ENCODE measurements at places on chromosomes 12 and 14.

DNA sequence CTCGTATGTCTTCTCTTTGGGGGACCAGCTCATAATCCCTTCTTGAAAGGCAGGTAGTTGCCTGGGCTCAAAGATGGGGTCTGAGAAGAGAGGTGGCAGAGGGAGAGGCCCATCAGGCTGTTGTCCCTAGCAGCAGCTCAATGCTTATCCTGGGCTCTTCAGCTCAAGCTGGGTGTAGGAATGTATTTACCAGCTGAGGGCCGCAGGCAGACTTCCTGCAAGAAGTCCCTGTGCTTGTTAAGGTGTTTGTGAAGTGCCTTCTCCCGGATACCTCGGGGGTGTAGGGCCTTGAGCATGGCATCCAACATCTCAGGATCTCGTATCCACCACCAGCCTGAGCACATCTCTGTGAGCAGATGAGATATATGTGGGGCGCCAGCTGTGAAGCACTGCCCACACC, 29.4 kb downstream of the BAZ2A start:
- no peak for DNase-seq

DNA sequence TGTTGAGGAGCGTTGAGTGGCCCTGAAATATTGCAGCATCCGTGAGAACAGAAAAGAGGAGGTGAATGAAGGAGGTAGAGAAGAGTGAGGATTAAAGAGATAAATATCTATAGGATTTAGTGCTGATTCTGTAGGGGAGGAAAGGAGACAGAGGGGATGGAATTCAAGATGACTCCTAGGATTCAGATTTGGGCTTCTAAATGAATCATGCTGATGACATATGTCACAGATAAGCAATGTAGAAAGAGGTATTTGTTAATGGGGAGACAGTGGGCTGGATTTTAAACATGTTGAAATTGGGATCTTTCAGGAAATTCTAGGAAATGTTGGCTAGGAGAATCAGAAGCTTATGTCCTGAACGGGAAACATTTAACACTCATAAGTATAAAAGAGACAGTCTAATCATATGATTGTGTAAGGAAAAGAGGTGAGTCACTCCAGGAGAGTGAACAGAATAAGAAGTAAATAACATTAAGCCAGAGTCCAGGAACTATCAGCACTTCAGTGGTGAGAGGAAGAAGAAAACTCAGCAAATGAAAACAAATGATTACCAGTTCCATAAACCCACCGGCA, 58.1 kb upstream of the DIO2 start:
- DNase-seq, result no peak

DNA sequence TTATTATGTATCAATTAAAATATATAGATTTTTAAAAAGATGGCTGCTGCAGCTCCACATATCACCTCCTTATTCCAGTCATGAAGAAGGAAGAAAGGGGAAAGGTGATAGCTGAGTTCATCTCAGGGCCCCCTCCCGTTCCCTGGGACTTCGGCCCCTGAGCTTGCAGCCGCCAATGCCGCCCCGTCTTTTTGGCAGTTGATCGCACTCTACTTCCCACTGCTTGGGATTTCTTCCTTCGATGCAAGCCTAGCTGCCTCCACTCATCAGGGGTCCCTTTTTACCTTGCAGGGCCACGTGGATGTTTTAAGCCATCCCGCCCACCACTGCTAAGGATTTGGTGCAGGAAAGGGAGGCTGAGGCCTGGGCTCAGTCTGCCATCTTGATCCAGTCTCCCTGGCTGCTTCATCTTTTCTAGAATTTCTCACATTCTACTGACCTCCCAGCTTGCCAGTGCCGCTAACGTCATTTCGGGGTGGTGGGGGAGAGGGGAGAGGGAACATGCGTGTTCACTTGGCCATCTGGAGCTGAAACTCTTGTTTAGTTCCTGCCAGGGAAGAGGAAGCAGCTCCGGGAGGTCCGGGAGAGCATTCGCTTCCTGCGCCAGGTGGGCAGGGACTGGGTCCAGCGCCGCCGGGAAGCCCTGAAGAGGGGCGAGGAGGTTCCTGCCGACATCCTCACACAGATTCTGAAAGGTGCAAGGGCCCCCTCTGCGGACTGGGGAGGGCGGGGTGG, 31.3 kb downstream of the CYP46A1 start:
- DNase-seq, result peak; percentile 39

DNA sequence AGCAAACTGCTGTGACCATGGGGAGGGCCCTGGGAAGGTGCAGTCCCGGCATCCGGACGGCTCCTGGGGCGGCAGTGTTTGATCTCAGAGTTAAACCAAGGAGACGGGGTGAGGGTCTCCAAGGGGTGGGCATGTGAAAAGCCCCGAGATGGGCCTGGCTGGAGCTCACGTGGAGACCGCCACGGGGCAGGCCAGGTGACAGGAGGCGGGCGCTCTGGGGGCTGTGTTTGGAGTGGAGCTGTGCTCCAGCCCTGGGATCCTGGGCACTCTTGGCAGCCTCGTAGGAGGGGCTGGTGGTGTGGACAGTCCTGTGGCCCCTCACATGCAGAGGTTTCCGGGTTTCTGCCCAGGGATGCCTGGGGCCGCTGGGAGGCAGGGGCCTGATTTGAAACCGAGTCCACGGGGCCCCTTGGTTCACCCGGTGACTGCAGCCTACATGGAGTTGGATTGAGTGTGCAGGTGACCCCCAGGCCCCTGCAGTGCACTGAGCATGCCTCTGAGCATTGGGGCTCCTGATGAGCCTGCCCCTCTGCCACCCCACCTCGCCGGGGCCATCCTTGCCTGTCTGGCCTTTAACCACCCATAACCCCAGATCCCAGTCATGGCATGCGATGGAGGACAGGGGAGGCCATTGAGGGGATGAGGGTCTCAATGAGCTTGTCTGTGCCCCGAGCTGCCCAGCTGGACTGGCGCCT, 8.4 kb downstream of the KIF26A start:
- DNase-seq, result peak; percentile 55

GRCh38 chr12:89756194-89756584, 47.6 kb upstream of the ATP2B1 start:
- no peak for DNase-seq

DNA sequence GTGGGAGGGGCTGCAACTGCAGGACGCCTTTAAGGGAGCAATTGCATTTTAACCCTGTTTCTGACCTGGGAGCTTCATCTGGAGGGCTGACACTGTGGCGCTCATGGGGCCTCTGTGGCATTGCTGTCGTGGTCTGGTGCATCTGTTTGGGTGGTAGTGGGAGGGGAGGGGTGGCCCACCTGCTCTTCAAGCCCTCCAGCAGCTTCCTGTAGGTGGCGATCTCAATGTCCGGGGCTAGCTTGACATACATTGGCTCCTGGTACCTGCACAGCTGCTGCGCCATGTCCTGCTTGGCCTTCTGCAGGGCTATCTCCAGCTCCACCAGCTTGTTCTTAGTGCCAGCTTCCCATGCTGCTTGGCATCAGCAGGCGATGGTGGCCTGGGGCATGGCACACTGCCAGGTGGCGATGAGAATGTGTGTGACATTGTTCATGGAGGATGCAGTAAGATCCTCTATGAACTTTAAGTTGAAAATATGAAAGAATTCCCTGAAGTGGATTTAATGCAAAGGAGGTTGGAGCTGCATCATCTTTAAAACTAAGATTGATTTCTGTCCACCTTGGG, 7.7 kb upstream of the KRT82 start:
- DNase-seq, result no peak

DNA sequence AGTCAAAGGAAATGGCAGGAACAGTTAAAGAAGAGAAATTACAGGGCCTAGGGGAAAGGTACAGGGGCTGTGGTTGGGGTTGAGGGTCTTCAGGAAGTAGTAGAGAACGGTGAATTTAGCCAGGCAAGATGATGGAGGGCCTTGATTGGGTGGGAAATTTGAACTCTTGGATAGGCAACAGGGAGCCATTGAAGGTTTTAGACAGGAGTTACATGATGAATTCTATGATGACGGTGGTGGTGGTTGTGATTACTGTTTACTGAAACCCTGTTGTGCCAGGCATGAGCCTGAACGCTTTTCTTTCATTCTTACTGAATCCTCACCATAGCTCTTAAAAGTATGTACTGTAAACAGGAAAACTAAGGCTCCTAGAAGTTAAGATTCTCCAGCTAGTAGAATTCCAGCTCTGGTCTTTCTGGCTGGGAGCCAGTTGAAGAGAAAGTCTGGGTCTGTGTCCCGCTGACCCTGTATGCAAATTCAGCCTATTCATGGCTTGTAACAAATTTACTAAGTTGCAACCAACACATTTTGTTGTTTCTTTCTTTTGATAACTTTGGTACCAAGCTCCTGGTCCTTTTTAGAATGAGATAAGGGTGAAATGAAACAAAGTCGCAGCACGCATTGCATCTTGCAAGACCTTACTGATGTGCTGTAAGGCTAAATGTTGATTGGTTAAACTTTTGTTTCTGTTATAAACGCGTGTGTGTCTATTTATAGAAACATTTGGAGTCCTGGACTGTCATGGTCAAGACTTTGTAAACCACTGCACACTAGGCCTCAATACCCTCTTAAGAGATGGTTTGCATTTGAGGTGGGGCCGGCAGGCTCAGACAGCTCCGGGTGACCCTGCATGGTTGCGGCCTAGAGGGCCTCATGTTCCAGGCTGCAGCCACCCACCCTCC, 6.0 kb downstream of the ORAI1 start:
- DNase-seq, result no peak

- DNase-seq, result no peak
These were observed 79.4 kb downstream of the DYRK2 start for GRCh38 chr12:67727702-67728666.
